ENCODE measurements at places on chromosomes 6 and 20.

DNA sequence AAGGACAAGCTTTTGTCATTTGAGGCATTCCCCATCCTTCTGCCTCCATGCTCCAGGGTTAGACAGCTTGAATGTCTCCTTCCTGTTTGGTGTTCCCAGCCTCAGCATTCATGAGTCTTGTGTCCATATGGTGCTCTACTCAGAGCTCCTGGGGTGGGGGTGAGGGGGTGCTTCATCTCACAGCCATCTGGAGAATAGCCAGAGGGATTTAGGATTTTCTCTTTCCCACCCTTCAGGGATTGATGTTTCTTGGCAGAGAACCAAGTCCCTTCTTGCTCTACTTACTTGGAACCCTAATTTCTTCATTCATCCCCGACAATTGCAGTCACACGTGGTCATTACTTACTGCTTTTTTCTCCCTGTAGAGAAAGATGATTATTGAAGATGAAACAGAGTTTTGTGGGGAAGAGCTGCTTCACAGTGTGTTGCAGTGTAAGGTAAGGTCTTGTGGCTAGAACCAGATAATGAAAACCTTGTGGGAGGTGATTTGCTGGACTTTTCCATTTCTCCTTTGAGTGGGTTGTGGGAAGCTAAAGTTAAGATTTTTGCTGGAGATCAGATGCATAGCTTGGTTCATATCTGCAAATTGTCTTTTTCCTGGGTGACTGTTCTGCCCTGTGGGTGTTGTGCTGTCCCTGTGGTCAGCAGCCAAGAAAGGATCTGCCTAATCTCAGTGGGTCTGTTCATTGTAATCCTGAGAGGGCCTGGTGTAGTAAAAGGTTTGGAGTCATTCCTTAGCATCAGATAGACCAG is 18.6 kb downstream of the CMTR1 start:
- no peak for DNase-seq

DNA sequence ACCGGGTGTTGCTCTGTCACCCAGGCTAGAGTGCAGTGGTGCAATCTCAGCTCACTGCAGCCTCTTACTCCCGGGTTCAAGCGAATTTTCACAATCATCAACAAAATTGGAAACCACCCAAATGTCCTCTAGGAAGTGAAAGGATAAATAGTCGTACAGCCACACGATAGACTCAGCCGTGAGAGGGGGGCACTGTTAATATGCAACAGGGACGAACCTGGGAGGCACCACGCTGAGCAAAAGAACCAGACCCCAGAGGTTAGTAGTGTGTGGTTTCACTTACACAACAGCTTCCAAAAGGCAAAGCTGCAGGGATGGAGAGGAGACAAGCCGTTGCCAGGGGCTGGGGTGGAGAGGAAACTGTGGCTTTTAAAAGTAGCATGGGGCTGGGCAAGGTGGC is 30.1 kb upstream of the NTSR1 start:
- peak; percentile 22 for DNase-seq

DNA sequence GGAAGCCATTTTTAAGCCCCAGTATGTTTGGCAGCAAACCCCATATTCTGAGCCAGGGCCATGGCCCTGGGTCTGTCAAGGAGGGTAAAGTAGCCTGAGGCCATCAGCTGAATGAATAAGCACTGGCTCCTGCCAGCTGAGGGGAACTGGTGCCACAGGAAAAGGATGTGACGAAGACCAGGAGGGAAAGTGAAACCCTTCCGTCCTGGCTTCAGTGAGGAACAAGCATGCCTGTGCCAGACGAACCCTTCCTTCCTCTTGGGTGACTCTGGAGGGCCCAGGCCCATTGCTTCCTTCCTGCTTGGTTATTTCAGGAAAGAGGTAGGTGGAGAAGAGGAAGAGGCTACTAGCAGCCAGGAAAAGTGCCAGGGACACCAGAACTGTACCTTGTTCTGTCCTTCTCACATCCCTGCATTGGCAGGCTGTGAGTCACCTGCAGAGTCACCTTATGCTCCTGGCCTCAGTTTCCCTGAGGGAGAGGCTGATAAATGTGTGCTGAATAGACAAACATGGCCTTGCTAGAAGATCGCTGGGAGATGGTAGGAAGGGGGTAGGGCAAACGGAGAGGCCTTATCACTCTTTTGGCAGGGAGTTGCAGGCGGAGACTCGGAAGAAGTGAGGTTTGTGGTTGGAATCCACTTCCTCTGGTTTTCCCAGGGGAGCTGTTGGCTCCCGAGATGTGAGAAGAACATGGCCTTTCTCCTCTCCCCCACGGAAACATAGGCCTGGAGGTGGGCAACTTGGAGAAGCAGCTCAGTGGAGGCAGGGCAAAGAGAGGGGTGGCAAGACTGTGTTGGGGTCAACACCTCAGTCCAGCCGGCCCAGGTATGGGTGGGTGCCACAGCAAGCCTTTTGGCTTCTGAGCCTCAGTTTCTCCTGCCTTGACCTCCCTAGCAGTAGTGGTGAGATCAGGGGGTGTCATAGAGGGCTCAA is 37.4 kb downstream of the COX4I2 start:
- no peak for DNase-seq

- DNase-seq, result no peak
Measured at GRCh38 chr20:24590178-24590982, 121.0 kb downstream of the SYNDIG1 start.

DNA sequence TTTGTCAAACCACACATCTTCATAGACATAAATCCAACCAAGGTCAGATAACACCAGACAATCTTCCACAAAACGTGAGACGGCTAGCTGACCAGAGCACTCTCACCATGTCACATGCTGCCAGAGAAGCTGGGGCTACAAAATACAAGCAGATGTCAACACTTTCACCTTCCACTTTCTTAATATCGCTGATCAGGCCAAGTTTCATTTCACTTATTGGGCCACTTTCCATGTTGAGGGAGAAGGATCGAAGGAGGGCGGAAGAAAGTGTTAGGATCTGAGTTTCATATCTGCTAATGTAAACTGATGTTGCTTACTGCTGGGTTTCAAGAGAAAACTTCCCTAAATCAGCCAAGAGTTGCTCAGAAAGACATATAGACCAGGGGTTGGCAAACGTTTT is 177.0 kb upstream of the PRDM1 start:
- DNase-seq, result no peak

- no peak for DNase-seq
Measured at GRCh38 chr6:77034161-77034560, 429.1 kb downstream of the HTR1B start.

DNA sequence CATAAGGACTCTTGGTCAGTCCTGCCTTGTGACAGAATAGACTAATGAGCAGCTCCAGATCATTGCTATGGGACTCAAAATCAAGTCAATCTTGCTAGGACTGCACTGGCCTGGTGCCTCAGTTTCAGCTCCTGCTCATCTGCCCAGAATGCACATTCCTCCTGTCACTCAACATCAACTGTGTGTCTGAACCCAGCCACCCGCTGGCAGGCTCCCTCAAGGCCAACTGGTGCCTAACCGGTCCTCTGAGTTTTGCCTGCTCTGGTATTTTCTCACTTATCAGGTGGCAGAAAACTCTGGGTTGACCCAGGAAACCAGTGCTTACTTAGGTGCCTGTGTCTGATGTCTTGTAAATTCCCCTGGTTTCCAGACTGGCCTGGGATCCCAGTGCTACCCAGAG is 297.7 kb downstream of the DHX35 start:
- DNase-seq, result no peak

- no peak for DNase-seq
Measured at GRCh38 chr6:85975957-85976356, 333.3 kb upstream of the SYNCRIP start.

GRCh38 chr20:2217857-2218539 is 77.8 kb upstream of the TGM3 start:
- DNase-seq, result no peak

- DNase-seq, result no peak
Measured at GRCh38 chr6:55798571-55798970, 76.8 kb downstream of the BMP5 start.

DNA sequence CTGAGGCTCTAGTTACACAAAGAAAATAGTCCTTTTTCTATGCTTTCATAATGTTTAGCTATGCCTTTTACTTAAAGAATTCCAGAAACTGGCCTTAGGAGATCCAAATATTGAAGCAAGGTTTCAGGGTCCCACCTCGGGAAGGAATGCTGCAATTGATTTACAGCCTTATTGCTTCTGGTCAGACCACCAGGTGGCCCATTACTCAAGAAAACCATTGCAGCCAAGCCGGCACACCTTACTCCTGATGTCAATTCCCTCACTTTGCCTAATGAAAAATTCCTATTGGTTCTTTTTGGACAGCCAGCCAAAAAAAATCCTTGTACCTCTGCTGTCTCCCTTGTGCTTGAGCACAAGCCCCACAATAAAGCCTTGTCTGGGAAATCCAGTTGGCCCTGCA is 173.9 kb downstream of the LMBRD1 start:
- no peak for DNase-seq

- DNase-seq, result no peak
Measured at GRCh38 chr6:7392402-7392801, 2.8 kb downstream of the RIOK1 start.

GRCh38 chr20:37940858-37941257 is 37.9 kb downstream of the VSTM2L start:
- no peak for DNase-seq

DNA sequence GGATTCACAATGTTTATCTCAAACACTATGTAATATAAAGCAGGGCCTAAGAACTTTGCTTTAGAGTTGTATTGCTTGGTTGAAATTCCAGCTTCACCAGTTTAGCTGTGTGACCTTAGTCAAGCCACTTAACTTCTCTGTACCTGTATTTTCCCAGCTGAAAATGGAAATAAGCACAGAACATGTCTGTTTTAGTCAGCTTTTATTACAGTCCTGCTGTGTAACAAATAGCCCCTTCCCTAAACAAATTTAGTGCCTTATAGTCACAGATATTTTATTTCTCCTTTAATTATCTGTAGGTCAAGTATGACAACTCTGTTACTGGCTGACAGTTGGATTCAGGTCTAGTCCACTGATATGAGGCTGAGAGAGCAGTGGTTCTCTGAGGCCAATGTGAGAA is 56.0 kb upstream of the JAG1 start:
- DNase-seq, result no peak

DNA sequence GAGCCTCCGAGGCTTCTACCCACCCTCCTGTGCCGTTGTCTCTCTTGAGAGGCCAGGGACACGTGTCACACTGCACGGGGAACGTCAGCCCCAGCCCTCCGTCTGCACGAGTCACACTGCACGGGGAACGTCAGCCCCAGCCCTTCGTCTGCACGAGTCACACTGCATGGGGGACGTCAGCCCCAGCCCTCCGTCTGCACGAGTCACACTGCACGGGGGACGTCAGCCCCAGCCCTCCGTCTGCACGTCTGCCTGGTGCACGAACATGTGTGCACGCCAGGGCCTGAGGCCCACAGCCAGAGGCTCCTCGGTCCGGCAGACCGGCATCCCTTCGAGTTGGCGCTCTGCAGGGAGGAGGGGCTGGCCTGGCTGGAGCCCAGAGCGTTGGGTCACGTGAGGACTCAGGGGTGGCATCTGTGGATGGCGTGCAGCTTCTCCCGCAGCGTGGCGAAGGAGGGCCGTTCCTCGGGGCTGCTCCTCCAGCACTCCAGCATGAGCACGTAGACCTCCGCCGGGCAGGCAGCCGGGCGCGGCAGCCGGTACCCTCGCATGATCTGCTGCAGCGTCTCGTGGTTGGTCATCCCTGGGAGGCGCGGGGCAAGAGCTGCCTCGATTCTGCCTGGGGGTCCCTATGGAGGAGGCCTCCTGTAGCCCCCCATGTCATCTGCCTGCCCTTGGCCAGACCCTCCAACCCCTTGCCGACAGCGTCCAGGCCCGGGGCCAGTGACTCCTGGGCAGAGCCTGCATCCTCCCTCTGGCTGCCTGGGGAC is 3.4 kb upstream of the PTK6 start:
- no peak for DNase-seq

- no peak for DNase-seq
Measured at GRCh38 chr20:10540636-10541493, 105.8 kb downstream of the SLX4IP start.

- no peak for DNase-seq
Measured at GRCh38 chr6:13472099-13472498, 15.3 kb downstream of the GFOD1 start.

DNA sequence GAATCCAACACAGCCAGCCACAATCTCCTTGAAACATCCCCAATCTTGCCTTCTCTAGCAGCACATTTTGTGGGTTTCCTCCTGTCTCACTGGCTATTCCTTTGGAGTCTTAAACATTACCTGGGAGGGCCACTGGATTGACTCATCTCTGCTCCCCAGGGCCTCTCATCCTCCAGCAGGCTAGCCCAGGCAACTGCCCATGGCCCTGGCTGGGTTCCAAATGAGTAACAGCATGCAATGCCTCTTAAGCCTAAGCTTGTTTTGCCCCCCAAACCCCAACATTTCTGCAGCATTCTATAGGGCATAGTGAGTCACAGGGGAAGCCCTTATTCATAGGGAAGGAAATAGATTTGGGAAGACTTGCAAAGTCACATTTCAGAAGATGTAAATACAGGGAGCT is 204.9 kb downstream of the FOXA2 start:
- DNase-seq, result no peak

DNA sequence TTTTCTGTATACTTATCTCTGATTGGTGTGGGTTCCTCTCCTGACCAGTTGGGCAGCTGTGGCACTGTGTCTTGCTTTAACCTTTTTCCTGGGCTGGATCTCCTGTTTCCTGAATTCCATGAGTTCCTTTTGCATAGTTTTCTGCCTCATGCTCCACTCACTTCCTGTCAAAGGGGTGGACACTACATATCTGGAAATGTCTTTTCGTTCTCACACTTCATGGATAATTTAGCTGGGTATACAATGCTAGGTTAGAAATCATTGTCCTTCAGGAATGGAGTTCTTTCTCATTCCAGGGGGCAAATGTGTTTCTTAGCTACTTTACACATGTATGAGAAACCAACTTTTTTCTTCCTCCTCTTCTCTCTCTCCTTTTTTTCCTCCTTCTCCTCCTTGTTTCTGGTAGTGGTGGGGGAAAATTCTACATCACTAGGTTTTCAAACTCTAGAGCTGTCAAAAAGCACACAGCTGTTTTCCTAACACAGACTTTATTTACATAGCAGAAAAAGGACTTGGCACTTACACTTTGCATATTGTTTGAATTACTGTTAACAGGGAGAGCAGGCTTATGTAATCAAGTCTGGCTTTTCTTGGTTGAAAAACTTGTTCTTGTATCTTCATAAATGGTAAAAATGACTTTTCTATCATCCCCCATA is 9.0 kb upstream of the DDX27 start:
- DNase-seq, result no peak

GRCh38 chr6:46626228-46626909 is 26.2 kb downstream of the CYP39A1 start:
- peak; percentile 33 for DNase-seq
